ENCODE measurements at places on chromosomes 7 and 10.
A peak's percentile ranks its signal among the peaks of the same experiment; 100 is the strongest.

DNA sequence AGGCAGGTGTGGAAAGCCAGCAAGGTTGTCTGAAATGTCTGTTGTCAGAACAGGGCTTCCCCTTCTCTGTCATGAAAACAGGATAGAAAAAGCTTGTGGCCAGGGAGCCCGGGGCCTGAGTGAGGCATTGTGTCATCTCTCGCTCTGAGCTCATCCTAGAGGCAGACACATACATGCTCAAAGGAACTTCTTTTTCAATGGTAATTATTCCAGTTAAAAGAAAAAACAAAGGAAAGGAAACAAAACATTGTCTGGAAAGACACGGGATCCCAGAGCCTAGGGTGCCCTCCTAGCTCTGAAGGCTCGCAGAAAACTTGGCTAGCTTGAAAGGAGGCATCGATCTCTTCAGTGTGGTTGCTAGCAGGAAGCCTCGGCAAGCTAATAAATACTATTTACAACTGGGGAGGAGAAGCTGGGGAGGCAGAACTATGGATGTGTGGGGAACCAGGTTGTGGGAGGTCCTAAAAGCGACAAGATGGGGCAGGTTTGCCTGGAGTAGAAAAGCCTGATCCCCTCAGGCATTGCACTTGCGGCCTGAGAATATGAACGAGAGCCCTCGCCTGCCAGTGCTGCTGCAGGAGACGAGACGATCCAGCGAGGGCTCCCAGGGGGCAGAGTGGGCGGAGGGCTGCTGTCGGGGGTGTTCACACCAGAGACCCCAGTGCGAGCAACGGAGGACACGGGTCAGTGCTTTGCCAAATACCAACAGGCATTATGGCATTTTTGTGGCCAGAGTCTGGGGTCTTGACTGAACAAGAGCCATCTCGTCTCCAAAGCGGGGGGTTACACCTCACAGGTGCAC, 32.8 kb upstream of the DGKI start:
- DNase-seq = no peak

GRCh38 chr10:71651428-71651827, 68.2 kb downstream of the C10orf105 start:
- no peak for DNase-seq

- no peak for DNase-seq
These were observed 8.8 kb downstream of the CHST3 start for GRCh38 chr10:71972746-71973695.

- no peak for DNase-seq
These were observed 44.6 kb downstream of the INSIG1 start for GRCh38 chr7:155342313-155342712.

DNA sequence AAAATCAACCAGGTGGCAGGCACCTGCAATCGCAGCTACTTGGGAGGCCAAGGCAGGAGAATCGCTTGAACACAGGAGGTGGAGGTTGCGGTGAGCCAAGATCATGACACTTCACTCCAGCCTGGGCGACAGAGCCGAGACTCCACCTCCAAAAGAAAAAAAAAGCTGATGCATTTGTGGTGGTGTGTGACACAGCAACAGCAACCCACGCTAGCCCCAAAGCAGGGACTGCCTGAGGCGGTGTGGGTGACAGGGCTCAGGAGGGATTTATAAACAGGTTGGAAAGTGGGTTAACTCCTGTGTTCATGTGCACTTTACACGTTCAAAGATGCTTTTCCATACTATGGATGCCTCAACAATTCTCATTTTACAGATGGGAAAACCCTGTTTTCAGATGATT, 395.9 kb upstream of the PODXL start:
- peak; percentile 35 for DNase-seq

DNA sequence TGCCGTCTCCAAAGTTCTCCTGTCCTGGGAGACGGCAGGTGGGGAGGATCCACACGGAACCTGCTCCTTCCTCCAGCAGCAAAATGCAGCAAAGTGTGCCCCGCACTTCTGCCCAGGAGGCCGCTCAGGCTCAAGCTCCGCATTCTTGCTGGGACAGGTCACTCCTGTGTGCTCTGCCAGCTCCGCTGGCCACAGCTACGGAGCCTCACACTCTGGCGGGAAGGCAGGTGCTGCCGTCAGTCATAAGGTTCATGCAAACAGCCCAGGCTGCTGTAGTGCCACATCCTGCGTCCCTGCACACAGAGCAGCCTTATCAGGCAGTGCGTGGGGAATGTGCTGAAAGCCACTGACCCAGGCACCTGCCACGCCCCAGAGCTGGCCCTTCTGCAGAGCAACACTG, 22.4 kb downstream of the ADGRA1 start:
- no peak for DNase-seq

DNA sequence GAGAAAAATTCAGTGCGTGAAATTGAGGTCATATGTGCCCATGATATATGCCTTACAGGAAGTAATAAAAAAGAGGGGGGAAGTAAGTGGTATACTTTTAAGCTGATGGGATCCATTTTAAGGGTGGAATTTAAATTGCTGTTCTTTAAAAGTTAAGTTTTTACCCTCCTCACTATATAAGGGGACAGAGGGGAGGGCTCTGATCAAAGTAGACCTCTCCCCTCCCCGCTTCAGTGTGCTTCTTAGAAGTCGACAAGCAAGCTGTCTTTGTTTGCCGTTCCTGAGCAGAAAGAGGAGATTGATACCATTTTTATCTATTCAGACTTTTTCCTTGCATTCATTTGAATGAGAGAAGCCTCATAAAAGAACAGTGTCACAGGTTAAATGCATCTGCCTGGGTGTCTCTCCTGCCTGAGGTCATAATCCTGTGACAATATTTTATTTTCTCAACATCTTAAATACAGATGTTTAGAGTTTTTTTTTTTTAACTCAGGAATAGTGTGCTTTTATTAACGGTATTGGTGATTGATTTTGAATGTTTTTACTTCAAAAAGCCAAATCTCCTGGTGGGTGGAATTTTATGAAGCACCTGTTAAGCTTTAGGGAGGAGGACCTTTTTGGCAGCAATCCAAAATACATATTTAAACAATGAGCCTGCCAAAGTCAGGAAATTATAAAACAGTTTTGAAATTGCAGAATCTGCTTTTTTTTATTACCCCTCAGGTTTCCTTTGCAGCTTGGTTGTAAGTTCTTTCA, 141.7 kb downstream of the KAT6B start:
- no peak for DNase-seq

DNA sequence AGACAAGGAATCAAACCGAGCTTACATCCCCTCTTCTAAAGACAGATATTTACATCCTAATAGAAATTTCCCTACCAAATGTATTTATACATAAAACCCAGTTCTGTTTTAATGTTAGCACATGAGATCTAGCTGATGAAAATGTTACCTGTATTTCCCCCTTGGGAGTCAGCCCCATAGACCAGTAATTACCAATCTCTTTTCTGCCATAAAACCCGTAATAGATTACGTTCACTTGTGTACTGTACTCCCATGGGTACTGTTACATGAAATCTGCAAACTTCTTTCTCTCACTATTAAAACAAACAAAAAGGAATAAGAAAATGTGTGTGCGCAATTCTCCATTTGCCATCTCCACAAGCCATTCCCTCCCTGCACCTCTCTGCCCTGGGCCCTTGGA, 450.9 kb downstream of the CALN1 start:
- DNase-seq = no peak

GRCh38 chr10:86756511-86757112, at the start of gene BMPR1A:
BMPR1A (plus strand) TSS chr10:86756619; CDS start chr10:86876019, 119,400 bp downstream.
- no peak for DNase-seq

DNA sequence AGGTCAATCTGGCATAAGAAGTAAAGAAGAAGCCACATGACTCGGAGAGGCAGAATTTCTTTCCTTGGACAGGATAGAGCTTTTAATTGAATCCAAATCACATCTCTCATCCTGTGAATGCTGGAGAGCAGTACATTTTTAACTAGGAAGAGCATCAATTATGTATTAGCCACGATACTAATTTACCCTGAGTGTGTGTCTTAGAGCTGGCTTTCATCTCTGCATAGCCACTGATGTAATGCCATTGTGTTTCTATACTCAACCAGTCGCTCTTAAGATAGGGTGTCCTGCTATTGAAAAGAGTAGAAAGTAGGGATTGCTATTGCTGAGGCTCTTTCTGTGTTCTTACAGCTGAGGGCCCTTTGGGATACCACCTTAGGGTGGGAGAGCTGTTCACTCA, 280.3 kb downstream of the AUTS2 start:
- no peak for DNase-seq

DNA sequence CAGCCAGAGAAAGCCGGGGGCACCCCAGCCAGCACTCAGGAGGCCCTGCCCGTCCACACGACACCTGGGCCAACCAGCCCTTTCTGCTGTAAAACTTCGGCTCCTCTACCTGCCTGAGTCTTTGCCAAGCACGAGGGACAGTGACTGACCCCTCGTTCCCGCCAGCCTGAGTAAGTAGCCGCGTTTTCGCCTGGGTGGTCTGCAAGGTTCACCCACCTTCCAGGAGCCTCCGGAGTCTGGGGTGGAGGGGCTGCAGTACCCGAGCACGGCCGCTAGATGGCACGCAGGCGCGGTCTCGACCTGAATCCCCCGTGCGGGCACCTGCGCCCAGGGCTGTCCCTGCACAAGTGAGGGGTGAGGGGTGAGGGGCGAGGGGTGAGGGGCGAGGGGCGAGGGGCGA, 192.7 kb downstream of the PTPRN2 start:
- DNase-seq = no peak

GRCh38 chr7:142231716-142232115, 26.1 kb downstream of the PRSS58 start:
- DNase-seq = no peak

- no peak for DNase-seq
These were observed 22.0 kb downstream of the STEAP1B start for GRCh38 chr7:22477876-22478450.

DNA sequence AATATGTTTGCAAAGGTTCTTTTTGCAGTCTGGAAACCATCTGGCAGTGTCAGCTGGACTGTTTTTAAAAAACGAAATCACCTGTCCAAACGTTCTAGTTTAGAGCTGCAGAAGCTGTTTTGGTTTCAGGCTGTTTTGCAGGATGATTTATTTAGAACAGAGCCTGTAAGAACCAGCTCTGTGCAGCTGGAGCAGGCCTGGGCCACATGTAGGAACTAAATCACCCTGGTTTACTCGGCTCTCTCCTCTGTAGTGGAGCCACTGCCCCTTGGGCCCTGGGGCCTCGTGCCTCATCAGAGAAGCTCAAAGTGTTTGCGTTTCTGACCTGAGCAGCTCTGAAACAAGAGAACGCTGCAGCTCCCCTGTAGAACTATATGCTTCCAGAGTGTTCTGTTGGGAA, 142.5 kb downstream of the ACTR3B start:
- no peak for DNase-seq

- no peak for DNase-seq
These were observed 90.6 kb downstream of the ODAD2 start for GRCh38 chr10:27908231-27908630.

- DNase-seq = no peak
These were observed 143.1 kb downstream of the ARID5B start for GRCh38 chr10:62044566-62044965.

- no peak for DNase-seq
These were observed 110.0 kb upstream of the SFMBT2 start for GRCh38 chr10:7520507-7521485.

DNA sequence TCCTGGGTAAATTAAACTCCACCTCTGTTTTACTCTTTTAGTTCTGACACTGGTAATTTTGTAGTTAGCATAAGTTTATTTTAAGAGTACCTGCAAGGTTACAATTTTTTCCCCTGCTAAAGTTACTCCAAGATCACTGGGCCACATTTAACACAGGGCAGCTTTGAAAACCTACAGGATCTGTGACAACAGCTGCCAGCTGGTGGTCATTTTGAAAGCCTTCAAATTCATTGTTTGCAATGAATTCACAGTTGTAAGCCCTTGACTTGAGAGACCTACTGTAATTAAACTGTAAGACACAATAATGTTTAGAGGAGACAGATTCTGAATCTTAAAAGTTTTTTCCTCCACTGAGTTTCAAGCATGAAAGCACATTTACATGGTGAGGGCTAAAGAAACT, 129.6 kb downstream of the CNOT4 start:
- no peak for DNase-seq

GRCh38 chr7:7651479-7651878, 10.9 kb downstream of the UMAD1 start:
- no peak for DNase-seq

DNA sequence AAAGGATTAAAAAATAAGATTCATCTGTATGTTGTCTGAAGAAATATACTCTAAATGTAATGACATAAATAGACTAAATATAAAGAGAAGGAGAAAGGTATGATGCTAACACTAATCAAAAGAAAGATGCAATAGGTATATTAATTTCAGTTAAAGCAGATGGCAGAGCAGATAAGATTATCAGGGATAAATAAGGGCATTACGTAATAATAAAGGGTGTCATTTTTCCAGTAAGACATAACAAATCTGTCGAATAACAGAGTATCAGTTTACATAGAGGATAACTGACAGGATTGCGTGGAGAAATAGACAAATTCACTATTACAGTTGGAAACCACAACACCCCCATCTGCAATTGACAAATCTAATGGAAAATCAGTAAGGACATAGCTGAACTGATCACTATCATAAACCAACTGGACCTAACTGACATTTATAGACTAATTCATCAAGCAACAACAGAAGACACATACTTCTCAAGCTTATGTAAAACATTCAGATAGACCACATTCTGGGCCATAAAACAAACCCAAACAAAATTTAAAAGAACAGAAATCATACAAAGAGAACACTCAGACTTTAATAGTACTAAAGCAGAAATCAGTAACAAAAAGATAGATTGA, 384.1 kb upstream of the COBL start:
- no peak for DNase-seq

DNA sequence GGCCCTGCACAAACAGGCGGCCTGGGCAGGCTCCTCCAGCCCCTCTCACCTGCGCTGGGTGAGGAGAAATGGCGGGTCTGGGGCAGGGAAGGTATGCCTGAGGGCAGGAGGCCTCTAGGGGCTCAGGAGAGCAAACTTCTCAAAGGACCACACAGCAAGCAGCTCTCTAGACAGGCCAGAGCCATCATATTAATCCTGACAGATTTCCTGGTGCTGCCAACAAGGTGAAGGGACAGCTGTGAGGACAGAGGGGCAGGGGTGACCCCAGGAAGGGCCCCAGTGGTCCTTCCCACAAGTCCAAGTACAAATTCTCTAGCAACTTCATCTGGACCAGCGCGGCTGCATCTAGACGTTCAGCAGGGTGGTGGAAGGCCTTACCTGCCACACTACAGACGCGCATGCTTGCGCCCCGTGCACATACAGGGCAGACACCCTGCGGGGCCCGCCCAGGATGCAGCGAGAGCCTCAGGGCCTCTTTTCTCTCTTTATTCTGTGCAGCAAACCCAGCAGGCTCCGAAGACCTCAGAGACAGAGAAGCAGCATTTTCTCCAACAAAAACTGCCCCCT, 62.1 kb downstream of the ZRANB1 start:
- DNase-seq = no peak

DNA sequence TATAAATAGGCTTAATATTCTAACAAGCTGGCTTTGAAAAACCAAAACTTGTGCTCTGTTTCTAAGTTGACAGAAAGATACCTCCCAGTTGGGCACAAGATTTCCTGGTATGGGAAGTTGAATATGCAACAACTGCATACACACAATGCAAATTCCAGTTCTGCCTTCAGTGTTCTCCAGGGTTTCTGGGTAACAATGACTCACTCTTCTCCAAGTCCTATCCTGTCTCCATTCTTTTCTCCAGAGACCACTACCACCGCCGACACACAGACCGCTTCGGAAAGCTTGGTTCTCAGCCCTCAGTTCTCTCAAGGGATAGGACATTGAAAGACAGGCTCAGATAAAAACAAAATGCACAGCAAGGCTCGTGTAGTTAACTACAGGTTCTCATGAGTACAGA, 12.2 kb downstream of the PDE1C start:
- DNase-seq = peak; percentile 9
